ENCODE measurements at places on chromosomes 12 and 14. TPM values are rescaled to one million over a fixed set of nuclear protein-coding genes. Genes with fewer than 3 reads are reported as not detected.
A peak's percentile ranks its signal among the peaks of the same experiment; 100 is the strongest.

RFX4 gene
- total RNA-seq, result not detected

SAMD15 gene
- 2.0 TPM for total RNA-seq

PKP2 gene
- total RNA-seq, result 39.2 TPM

AKAP3 gene
- 2.2 TPM for total RNA-seq

LRP6 gene
- 28.6 TPM for total RNA-seq

RBM23 gene
- total RNA-seq, result 174 TPM

NPFF gene
- total RNA-seq, result 0.98 TPM

DNA sequence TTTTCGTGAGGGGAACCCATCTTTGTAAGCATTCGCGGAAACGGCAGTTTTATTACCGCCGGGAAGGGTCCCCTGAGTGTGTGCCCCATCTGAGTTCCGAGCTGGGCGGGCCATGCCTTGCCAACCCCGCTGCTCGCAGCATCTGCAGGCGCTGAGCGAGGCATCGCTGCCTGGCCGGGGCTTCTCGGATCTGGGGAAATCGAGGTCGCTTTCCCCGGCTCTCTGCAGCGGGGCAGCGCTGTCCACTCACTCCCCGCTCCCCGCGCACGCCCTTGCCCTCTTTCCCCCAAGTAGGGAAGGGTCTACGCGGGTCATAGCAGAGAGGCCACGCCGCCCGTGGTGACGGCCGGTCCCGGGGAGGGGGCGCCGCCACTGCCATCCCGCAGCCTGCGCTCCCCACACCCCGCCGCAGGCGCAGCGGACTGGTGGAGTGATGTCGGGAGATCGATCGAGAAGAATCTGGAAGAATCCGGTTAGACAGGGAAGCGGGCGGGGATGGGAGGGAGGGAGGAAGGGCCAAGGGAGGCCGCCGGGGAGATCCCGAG, 507 bp upstream of the FKBP4 start:
- peak; percentile 45 for DNase-seq

GRCh38 chr14:90629471-90629870, 186.8 kb downstream of the TTC7B start:
- no peak for DNase-seq

- no peak for DNase-seq
Observed at GRCh38 chr12:50922820-50923219, 29.5 kb upstream of the HIGD1C start.

DNA sequence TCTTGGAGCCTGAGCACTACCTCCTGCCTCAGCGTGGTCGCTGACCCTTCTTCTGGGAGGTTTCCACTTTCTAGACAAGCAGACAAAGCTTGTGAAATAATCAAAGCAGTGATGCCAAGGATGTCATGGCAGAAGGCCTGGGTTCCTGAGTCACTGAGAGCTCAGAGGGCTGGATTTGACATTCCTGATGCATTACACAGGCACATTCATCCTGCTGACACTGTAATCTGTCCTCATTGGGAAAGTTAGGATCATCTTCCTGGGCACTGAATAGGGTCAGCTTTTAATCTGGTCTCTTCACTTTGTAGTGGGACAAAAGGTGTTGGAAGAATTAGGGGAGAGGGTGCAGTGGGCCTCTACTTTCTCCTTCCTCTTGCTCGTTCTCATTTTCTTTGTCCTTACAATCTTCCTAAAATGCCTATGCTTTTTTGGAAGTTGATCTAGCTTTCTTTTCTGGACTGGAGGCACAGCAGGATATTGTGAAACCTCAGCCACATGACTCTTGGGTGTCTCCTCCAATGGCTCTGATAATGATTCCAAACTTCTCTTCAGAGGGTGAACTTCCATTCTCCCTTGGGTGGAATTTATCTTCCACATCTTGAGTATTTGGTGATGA, 29.6 kb downstream of the EEA1 start:
- peak; percentile 55 for DNase-seq

DNA sequence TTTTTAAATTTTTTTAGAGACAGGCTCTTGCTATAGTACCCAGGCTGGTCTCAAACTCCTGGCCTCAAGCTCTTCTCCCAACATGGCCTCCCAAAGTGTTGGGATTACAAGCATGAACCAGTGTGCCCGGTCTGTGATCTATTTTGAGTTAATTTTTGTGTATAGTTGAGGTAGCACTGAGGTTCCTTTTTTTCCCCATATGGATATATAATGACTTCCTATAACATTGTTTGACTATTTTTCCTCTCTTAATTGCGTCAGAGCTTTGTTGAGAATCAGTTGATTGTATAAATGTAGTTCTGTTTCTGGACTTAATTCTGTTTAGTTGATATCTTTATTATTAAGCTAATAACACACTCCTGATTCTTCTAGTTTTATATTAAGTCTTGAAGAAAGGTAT, 8.6 kb upstream of the M6PR start:
- DNase-seq, result no peak

DNA sequence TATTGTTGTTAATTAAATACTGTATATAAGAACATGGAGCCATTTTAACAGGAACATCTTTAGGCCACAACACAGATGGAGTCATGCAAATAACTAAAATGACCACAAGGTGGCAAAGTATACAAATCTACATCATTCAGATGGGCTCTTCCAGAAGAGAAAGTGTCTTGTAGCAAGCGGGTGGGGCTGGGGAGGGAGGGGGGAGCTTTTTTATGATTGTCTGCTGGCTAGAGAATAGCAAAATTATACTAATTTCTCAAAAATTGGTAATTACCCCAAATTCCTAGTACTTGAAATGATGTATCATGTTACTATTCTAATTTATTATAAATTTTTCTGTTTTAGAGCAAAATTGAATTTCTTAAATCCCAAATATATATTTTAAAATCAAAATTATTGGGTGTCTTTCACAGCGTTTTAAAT, 378.7 kb downstream of the PRKD1 start:
- no peak for DNase-seq

DNA sequence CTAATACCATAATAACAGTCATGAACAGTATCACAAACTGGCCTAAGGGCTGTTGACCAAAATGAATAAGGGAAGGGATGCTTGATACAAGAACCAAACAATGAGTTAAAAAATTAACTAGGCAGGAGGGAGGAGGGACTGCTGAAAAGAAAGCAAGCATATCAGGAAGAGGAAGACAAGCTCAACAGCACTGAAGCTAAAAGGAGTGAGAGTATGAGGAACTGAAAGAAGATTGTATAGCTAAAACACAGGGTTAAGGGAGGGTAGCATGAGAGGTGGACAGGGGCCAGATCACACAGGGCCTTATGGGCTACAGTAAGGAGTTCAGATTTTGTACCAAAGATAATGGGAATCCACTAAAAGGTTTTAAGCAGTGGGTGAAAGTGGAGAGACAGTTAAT, 34.1 kb downstream of the ITGA7 start:
- DNase-seq, result no peak

- no peak for DNase-seq
Observed at GRCh38 chr12:20194171-20194570, 174.2 kb upstream of the PDE3A start.

- no peak for DNase-seq
Observed at GRCh38 chr12:122138181-122138580, 35.8 kb downstream of the IL31 start.

- DNase-seq, result no peak
Observed at GRCh38 chr12:106527356-106527755, 55.4 kb upstream of the RFX4 start.

GRCh38 chr12:69509904-69510827, 40.0 kb downstream of the FRS2 start:
- no peak for DNase-seq

DNA sequence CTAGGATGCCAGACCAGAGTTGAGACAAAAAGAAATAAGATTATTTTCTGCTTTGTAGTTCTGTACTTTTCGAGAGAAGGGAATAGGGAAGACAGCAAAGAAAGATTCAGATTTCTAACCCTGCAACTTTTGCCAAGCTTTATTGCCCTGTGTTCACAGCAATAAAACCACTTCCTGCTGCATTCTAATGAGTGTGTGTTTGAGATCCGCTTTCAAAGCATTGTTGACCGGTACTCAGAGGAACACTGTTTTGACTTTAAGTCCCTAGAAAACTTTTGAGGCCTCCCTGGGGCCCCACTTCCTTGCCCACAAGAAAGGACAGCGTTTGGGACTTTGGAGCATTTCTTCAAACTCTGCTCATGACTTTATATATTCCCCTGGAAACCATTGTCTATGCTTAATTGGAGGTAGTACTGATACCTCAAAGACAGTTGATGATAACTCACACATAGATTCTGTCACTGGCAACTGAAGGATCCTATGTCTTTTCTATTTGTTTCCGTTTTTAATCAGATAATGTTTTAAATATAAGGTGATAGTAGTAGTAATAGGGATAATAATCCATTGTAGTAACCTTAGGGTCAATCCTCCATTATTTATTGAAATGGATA, 1.3 kb downstream of the RNASE6 start:
- no peak for DNase-seq

DNA sequence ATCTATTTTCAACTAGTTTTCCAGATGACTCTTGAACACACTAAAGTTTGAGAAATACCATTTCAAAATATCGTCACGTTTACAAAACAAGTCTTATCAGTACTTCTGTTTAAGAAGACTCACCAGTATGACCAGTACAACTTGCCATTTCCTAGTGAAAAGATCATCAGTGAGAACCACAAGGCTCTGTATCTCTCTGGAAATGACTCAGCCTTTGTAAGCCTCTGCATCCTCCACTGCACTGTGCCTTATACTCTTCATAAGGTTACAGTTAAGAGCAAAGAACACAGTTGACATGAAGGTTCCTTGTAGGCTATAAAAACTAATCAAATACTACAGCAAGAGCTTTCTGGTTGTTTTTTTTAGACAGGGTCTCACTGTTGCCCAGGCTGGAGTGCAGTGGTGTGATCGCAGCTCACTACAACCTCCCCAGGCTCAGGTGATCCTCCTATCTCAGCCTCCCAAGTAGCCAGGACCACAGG, 5.7 kb upstream of the VTI1B start:
- no peak for DNase-seq

- DNase-seq, result no peak
Observed at GRCh38 chr12:10960211-10960610, 21.1 kb upstream of the TAS2R14 start.

DNA sequence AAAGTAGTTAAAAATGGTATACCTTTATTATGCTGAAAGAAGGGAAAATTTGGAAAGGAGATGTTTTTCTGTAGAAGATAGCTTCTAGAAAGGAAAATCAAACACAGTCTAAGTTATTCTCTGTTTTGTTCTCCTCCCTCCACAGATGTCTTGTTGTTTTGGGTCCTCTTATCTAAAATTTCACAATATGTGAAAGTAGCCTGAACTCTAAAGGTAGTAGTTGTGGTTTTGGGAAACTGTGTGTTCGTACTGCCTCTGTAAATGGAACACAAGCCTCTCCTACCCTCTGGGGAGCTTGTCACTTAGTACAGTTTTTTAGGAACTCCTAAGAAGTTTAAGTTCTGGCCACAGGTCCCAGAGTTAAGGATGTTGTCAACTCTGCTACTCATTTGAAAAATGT, 112.6 kb downstream of the CRADD start:
- no peak for DNase-seq

DNA sequence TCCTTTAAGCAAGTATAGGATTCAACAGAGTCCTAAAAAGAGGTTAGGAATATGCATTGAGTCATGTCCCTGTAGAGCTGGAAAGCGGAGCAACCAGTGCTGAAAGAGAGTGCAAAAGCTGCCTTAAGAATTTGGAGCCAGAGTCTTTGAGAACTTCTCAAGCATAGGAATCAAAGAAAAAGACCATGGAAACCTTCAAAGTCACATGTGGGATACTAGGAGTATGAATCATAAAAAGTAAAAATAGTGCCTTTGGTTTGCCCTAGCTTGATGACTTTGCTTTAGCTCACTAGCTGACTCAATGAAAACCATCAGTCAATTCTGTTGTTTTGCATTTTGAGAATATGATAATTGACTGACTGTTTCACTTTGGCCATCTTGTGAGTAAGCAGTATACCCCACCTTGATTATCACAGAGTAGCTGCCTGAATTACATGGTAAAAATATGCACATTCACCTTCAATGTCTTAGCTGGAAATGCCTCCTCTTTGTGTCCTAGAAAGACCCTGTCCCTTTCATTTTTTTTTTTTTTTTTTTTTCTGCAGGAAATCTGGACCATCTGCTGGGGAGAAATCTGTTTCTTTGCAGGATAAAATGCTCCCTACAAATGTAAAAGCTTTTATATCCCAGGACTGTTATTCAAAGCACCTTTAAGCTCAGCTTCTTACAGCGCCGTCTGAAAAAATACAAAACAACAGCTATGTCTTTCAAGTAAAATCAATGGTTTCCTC, 248.6 kb upstream of the KRR1 start:
- DNase-seq, result no peak

DNA sequence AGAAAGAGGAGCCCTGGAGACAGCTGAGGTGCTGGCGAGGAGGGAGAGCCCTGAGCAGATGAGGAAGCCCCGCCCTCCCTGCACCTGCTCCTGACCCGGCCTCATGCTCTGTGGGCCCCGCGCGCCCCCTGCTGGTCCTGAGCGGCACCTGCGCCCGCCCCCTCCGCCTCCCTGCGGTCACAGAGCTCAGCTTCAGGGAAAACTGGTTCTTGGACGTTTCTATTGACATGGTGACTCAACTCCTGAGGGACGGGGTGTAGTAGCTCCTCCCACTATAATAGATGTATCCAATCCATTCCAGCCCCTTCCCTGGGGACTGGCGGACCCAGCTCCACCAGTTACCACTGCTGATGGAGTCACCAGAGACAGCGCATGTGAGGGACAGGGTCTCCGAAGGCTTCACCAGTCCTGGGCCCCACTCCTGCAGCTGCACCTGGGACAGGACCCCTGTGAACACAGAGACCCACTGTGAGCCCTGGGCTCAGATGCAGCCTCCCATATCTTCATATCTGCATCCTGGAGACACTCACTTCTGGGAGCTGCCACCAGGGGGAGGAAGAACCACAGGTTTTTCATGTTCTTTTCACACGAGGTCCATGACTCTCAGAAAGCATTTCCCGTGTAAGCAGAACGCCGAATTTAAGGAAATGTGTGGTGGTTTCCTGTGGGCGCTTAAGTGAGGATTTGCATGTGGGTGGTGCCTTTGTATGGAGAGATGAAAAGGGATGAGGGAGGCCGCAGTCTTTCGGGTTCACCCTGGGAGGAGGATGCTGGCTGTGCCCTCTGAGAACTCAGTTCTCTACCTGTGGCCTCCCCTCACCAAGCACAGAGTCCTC, 1346.4 kb downstream of the TMEM121 start:
- peak; percentile 64 for DNase-seq

DNA sequence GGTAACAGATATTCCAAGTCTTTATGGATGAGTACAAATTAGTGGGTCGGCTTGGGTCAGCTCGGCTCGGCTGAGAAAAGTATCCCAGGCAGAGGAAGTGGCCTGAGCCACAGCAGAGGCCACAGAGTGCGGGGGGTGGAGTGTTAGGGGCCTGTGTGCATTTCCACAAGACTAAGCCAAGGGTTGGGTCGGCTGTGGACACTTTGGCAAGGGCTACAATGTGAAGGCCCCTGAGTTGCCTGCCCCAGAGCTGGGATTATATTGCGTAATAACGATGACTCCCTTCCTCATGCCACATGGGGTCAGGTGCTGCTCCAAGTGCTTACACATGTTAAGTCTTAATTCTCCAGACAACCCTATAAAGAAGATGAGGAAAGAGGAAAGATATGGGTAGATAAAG, 11.4 kb downstream of the EVL start:
- DNase-seq, result no peak

GRCh38 chr14:70704960-70705359, 63.2 kb downstream of the TTC9 start:
- no peak for DNase-seq

- no peak for DNase-seq
Observed at GRCh38 chr14:35932659-35933159, 106.6 kb downstream of the BRMS1L start.

All from breast epithelium (tissue), 4 donors.